Effector CD8-positive, alpha-beta T cell (primary cell): ENCODE measurements at places on chromosomes 5 and 9.

GRCh38 chr5:10868956-10869355 is 107.9 kb upstream of the DAP start:
- no peak for DNase-seq

- DNase-seq: no peak
Observed at GRCh38 chr5:130964231-130965202, 200.5 kb downstream of the HINT1 start.

DNA sequence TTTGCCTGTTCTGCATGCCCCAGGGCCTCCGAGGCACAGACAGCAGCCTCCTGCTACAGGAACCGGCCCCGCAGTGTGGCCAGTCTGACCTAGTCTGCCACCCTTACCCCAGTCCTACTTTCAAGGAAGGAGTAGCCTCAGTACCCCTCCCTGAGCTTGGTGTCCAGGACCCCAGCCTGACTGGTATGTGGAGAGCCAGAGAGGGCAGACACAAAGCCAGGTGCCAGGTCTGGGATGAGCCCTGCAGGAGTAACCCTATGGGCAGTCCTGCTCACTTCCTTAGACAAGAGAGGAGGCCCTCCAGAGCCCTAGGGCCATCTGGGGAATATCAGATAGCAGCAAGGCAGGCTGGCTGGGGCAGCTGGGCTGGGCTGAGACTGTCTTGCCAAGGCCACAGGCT is 67.8 kb downstream of the NRG2 start:
- DNase-seq: no peak

DNA sequence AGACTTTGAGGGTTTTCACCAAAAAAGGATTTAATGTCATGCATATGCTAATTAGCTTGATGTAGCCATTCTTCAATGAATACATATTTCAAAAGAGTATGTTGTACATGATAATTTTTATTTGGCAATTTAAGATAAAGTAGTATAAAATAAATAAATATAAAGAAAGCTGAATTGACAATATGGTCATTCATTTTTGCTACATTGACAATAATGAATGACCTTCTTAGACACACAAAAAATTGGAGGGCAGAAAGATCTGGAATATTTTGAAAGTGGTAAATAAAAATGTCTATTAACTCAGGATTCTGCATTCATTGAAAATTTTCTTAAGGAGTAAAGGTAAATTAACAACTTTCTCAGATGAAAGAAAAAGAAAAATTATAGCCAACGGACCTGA is 324.8 kb upstream of the FTMT start:
- no peak for DNase-seq

- peak; percentile 9 for DNase-seq
Observed at GRCh38 chr9:130997925-130998596, 10.9 kb upstream of the LAMC3 start.
